ENCODE measurements at places on chromosomes 12 and 14.

- DNase-seq: no peak
Measured at GRCh38 chr12:58008634-58009033, 67.3 kb downstream of the ATP23 start.

DNA sequence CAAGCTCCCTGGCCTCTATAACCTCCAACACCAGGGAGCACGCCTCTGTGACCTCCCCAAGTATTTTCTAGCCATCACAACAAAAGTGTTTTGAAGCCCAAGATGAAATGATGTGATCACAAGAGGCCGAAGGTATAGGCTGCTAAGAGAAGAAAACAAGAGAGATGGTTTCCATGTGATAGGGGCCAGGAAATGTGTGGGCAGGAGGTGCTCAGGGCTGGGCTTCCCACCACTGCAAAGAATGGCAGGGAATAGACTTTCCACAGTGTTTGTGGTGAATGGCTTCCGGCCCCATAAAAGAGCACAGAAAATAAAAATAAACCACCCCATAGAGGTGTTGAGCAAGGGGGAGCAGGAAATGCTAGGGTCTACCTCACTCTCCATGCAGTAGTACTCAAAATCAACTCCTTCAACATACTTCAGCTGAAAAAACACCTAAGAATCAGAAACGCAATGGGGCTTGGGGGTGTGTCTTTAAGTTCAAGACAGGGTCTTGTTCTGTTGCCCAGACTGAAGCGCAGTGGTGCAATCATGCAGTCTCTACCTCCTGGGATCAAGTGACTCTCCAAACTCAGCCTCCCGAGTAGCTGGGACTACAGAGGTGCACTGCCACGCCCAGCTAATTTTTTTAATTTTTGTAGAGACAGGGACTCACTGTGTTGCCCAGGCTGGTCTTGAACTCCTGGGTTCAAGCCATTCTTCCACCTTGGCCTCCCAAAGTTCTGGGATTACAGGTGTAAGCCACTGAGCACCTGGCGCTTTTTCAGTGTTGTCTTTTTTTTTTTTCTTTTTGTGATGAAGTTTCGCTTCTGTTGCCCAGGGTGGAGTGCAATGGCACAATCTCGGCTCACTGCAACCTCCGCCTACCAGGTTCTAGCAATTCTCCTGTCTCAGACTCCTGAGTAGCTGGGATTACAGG lies 27.1 kb downstream of the DAD1 start:
- no peak for DNase-seq

DNA sequence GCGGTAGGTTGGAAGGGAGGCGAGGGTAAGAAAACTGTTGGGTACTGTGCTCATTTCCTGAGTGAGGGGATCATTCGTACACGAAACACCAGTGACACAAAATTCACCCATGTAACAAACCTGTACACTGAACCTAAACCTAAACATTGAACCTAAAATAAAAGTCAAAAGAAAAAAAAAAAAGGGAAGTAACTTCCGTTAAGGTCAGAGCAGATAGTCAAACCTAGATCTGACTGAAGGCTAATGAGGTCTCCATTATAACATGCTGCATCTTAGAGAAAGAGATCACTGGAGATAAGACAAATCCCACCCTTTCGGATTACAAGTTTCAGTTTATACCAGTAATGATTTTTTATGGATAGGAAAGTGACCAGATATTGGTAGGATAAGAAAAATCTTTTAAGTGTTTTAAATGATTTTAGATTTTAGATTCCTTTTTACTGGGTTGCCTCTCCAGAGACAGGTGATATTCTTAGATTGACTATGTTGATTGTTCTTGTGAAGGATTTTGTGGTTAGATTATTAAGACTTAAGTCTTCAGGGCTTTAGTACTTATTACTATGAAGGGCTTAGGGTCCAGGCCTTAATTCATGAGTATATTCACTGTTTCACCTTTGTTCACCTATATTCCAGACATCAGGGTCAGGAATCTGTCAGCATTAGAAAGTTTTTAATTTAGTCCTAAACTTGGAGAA lies 11.2 kb upstream of the NCKAP1L start:
- no peak for DNase-seq

DNA sequence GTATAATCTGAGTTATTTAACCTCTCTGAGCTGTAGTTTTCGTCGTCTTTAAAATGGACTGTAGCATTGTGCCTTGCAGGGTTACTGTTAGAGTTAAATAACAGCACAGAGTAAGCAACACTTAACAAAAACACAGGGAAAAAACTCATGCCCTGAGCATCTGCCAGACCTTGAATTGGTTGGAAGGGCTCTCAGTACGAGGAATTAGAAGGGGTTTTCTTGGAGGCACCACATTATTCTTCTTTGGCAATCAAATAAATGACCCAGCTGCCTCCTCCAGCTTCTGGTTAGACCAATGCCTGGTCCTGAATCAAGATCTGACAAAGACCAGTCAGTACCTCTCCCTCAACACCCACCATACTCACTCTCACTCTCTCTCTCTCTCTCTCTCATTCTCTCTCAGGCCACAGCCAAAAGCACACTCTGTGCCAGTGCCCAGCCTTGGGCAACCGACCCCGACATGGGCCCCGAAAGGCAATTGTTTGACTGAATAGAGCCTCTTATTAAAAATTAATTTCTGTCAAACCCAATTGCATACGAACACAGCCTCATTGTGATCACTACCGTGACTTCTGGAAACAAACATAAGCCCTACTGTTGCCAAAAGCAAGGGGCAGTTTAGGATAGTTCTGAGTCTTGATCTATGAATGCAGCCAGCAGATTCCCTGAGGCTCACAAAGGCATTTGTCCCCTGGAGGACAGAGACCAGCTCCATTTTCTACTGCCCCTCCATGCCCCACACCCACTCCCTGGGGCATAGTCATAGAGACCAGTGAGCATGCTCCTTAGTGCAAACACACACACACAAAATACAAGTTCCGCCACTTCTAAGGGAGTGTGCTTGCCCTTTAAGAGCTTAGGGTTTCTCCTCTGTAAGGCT lies 23.9 kb downstream of the DUSP6 start:
- no peak for DNase-seq

DNA sequence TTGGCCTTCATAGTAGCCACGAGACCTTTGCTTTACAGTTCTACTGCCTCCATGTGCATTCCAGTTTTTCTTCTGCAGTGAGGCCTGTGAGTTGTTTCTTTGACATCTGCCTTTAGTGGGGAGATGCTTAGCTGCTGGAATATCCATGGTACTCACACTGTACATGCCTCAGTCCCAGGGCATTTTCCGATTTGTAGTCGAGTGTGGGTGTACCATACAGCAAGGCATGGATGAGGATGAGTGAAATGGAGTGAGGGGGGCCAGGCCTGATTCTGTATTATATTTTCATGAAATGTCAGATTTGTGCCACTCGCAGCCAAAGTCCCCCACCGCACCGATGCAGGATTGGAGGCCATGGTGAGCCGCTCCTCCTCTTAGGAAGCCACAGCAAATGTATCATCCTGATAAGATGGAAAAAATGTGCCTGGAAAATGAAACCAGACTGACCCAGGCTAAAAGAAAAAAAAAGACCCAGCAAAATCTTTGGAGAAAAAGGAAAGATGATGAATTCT lies 173.0 kb downstream of the ADGRD1 start:
- no peak for DNase-seq

- no peak for DNase-seq
Measured at GRCh38 chr12:115155665-115156645, 472.0 kb upstream of the TBX3 start.

DNA sequence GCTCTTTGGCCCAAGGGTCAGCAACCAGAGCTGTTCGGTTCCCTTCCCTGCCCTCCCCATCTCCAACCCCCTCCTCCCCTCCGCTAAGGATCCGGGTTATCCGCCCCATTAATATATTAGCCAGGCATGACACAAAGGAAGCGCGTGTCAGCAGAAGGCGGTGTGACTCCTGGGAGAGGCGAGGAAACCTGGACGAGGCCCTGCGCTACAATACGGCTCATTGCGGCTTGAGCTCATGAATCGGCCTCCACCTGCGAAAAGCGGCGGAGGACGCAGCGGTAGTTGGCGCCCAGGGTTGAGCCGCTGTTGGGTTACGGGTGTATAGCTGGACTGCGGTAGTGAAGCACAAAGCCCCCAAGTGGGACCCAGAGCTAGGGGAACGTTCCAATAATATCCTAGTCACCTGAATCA lies 9.9 kb downstream of the FOXA1 start:
- no peak for DNase-seq

DNA sequence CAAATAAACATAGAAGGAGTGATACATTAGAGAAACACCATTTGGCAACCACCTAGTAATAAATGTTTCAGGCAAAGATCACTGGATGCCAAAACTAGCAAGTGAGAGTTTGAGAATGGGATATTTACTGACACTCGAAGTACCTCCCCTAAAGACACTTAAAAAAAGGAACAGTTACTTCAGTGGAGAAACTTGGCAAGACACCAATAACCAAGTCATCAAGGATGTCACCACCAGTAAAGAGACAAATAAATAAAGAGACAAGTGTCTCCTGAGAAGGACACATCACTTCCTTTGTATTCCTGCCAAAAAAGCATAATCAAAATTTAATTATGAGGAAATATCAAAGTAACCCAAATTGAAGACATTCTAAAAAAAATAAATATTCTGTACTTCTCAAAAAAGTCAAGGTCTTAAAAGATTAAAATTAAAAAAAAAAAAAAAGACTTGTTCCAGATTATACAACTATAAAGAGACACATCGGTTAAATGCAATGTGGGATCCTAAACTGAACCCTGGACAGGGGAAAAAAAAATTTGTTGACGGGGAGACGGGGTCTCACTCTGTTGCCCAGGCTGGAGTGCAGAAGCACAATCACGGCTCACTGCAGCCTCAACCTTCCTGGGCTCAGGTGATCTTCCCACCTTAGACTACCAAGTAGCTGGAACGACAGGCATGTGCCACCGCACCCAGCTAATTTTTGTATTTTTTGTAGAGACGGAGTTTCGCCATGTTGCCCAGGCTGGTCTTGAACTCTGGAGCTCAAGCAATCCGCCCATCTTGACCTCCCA lies 26.4 kb downstream of the TM7SF3 start:
- DNase-seq: no peak

DNA sequence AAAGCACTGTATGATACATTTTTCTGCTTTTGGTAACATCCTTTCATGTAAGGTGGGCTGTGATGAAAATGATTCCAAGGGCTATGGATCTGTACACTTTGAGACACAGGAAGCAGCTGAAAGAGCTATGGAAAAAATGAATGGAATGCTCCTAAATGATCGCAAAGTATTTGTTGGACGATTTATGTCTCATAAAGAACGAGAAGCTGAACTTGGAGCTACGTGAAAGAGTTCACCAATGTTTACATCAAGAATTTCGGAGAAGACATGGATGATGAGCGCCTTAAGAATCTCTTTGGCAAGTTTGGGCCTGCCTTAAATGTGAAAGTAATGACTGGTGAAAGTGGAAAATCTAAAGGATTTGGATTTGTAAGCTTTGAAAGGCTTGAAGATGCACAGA lies 22.1 kb upstream of the SRGAP1 start:
- no peak for DNase-seq

DNA sequence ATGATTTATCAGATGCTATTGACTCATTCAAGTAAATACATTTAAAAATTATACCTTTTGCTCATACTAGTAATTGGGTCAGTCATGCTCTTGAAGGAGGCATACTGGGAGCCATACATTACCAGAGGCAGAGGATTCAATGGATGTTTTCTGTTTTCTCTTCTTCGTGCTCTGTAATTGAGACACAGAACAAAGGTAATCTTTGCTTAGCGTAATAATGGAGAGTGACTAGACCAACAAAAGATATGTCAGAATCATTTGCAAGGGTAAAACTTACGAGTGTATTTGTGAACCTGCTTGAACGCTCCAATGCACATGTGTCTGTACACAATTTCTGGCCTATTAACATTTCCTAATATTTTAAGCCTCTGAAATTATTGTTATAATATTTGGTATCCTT lies 296.4 kb downstream of the FOXG1 start:
- DNase-seq: no peak

All from activated naive CD4-positive, alpha-beta T cell (primary cell).